ENCODE measurements at places on chromosomes 1 and 21. TPM values are rescaled to one million over a fixed set of nuclear protein-coding genes. Genes with fewer than 3 reads are reported as not detected.

The KIAA1614 gene
- not detected for total RNA-seq

GRCh38 chr1:17281775-17282181, 26.2 kb upstream of the PADI4 start:
- H3K4me1 ChIP-seq = peaks cover 7% of the 10 kb centered on the region
- no peak for DNase-seq
- H3K27me3 ChIP-seq = no peaks in the 10 kb centered on the region
- no peak overlapping the region for H3K4me3 ChIP-seq

DNA sequence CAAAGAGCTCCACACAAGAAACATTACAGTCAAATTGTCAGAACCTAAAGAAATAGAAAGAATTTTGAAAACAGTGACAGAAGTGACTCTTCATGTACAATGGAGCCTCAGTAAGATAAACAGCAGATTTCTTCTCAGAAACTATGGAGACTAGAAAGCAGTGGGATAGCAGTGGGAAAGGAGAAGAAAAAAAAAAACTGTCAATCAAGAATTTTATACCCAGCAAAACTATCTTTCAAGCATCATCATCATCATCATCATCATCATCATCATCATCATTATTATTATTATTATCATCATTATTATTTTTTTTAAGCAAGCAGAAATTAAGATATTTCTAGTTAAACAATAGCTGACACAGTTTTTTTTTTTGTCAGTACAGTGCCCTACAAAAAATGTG, 24.2 kb downstream of the CEP170 start:
- H3K4me3 ChIP-seq = no peak overlapping the region
- DNase-seq = peak; percentile 58
- H3K36me3 ChIP-seq = peaks cover 45% of the 10 kb centered on the region
- H3K27me3 ChIP-seq = no peaks in the 10 kb centered on the region
- no peaks in the 10 kb centered on the region for H3K4me1 ChIP-seq

The PM20D1 gene
- not detected for total RNA-seq

DNA sequence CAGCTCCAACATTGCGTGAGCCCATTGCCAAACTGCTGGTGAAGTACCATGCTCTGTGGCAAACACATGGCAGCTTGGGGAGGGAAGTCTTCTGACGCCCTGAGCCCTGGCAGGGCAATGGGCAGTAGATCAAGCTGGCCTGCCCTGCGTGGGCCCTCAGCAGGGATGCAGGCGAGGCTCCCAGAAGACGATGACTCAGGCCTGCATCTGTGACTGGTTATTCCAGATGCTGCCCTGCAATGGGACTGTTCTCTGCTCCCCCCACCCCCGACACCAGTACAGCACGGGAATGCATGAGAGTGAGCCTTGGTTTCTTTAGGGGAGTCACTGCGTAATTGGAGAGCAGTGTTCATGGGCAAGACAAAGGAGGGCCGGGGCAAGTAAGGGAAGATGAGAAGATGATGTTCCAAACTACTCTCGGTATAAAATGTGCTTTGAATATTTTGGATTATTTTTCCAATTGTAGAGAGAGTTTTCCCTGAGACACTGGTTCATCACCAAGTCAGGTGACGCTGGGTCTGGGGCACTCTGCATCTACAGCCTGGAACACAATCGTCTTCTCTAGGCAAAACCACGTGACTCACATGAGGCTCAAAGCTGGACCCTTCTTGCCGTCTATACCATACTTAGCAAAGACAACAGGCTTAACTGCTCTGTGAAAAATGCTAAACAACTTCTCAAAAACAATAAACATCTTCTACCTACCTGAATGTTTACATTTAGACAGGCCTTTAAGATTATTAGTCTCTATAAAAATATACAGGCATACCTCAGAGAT, 9.0 kb upstream of the C1orf198 start:
- H3K36me3 ChIP-seq = no peaks in the 10 kb centered on the region
- DNase-seq = no peak
- no peak overlapping the region for H3K4me3 ChIP-seq
- H3K27me3 ChIP-seq = peaks cover 23% of the 10 kb centered on the region
- H3K4me1 ChIP-seq = no peaks in the 10 kb centered on the region

The IGSF21 gene
- total RNA-seq = not detected

GRCh38 chr1:43870306-43870705, 63.3 kb upstream of the ARTN start:
- no peak overlapping the region for H3K4me3 ChIP-seq
- H3K36me3 ChIP-seq = no peaks in the 10 kb centered on the region
- no peaks in the 10 kb centered on the region for H3K27me3 ChIP-seq
- no peak for DNase-seq

The LRRIQ3 gene
- 0.95 TPM for total RNA-seq

The ZNF593OS gene
- not detected for total RNA-seq

The HCN3 gene
- 1.9 TPM for total RNA-seq

DNA sequence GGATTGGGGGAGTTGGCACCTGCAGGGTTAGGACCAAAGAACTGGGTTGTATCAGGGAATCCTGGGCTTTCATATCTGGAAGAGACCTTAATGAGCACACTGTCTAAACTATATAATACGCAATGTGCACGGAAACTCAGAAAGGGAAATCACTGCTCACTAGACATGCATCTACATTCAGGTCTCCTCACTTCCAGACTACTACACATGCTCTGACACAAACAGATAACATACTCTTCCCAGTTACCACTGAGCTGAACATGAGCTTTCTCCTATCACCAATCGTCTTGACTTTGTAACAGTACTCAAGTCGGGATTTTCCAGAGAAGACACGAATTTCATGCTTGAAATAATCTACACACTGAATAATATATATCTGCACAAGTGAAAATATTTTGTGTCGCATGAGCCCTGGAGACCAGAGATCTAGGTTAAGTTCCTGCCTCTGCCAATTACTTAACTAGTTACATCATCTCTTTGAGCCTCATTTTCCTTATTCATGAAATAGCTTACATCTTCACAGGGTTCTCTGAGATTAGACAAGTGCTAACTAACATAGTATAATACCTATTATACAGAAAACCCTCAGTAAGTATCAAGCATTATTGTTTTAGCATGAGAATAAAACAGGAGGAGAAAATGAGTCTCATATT, 101.1 kb downstream of the JAK1 start:
- H3K4me1 ChIP-seq = peaks cover 17% of the 10 kb centered on the region
- no peak for DNase-seq
- H3K27me3 ChIP-seq = no peaks in the 10 kb centered on the region
